Stimulated activated CD8-positive, alpha-beta memory T cell treated with anti-CD3 and anti-CD28 coated beads, Interleukin-4, amount 100 ng/mL, for 1 hour (primary cell): ENCODE measurements at places on chromosomes 16 and 17.

- DNase-seq: no peak
Measured at GRCh38 chr16:50354629-50355456, 13.9 kb downstream of the BRD7 start.

- DNase-seq: no peak
Measured at GRCh38 chr16:69691980-69692911, 34.1 kb downstream of the NQO1 start.

DNA sequence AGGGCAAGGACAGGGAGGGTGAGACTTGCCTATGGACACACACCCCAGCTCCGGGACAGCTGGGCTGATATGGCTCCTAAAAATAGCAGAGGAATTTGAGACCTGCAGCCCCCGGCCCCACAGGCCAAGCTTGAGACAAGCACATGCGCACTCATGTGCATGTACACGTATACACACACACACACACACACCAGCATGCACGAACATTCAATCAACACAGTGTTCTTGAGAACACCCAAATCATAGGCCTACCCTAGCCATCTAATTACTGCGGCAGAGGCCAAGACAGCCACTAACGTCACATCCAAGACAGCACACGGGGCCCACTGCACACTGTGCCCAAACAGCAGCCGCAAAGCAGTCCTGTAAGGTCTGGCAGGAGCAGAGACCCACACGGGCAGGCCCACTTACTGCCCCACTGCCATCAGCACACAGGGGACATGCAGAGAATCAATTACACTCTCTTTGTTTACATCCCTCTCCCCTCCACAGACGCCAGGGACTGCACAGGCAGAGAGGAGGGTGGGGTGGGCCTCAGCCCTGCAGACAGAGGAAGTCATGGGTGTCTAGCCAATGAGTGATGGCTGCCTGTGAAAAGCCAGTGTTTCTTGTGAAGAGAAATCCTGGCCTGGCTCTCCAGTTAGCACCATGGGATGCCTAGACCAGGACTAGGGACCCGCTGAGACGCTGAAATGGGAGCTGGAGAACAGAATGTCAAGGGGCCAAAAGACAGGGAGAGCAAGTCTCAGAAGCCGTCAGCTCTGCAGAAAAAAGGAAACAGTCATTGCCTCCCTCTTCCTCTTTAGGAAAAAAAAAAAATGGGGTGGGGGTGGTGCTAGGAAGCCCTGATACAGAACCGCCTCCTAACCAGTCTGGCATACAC, 39.3 kb downstream of the MYO18A start:
- DNase-seq: peak; percentile 42

DNA sequence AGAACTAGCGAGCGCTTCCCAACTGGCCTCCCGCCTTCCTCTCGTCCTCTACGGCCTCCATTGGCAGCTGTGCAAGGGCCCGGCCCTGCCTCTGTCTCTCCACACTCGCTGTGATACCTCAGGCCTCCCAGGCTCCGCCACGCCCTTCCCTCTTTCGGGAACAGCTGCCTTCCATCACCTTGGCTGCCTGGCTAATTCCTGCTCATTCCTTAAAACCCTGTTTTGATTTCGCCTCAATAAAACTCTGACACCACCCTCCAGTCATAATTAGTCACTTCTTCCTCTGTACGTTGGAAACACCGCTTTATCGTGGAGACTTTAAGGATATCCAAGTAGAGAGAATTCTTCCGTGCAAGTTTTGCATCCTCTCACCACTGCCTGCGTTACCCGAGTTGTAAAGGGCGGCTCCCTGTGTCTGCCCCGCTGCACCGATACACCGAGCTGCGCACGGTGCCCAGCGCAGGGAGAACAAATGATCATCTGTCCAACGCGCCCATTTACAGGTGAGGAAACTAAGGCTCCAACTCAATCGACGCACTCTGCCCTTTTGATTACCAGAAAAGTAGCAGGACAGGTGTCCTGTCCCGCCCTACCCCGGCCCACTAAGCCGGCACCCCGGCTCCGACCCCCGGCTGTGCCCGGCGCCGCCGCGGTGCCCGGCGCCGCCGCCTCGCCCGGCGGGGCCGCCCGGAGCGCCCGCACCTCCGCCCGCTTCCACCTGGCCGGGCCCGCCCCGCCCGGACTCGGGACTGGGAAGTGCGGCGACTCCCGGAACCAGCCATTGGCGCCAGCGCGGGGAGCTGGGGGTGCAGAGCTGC, 139.7 kb downstream of the SEC14L1 start:
- no peak for DNase-seq

DNA sequence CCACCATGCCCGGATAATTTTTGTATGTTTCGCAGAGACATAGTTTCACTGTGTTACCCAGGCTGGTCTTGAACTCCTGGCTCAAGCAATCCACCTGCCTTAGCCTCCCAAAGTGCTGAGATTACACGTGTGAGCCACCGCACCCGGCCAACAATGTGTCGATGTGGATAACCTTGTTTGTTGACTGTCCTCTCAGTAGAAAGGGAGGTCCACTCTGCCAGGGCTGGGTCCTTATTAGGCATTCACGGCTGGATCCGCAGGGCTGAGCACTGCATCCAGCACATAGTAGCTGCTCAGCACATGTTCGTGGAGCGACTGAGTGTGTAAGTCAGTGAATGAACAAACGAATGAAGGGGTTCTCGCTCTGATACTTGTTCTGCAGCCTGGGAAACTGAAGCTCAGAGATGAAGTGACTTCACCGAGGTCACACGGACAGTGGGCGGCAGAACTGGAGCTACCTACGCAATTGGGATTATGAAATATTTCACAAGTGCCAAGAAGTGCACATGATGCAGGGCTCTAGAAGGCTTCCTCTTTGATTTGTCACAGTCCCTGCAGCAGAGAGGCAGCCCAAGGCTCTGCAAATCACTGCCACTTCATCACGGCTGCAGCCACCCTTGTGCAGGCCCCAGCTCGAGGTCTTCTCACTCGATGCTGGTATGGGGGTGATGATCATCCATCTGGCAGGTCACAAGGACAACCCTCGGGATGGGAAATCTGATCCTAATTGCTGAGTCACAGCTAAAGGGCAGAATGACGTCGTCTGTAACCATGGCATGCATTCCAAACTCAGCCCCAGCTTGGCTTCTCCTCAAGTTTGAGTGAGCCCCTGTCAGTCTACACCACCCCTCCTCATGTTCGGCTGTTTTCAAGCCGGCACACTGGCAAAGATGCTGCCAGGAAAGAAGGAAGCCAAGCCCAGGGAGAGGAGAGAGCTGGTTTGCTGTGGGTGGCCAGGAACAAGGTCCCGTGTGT, 28.0 kb upstream of the SNN start:
- no peak for DNase-seq

GRCh38 chr17:34163646-34164045, 91.4 kb upstream of the CCL2 start:
- no peak for DNase-seq

- no peak for DNase-seq
Measured at GRCh38 chr16:34802848-34803599, 1343.6 kb downstream of the TP53TG3F start.

DNA sequence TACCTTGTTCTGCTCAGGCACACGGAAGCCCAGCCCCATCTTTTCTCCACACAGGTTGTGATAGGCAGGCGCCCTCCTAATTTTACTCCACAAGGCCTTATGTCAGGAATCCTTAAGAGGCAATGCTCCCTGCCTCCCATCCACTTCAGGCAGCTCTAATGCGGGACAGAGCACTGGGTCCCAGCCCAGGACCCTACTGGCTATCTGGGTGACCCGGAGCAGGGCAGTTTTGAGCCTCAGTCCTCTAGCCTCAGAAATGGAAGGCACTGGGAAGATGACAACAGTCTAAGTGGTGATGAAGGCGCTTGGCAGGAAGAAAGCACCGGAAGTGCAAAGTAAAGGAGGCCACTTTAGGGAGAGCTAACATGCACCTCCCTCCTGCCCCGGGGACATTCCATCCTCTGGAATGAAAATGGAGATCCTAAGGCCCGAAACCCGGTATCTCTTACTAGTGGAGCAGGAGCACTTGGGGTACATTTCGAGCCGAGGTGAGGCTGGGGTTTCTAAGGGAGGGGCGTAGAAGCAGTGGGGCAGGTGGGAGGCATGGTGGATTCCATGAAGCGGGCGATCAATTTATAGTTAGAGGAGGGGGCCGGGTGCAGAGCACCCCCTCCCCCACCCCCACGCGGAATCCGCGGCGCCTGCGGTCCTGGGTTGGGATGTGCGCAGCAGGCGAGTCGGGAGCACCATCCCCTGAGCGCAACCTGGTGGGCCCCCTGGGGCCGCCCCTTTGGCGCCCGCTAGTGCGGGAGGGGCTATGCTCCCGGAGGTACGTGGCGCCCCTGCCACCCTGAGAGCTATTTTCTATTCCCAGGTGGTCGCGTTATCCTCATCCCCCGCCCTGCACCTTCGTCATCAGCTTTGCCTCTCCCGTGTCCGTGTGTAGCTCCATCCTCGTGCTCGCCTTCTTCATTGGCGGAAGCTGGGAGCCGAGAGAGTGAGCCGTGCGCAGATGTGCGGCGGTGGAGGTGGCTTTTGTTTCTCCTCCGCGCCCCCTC, 4.9 kb downstream of the MT1F start:
- DNase-seq: no peak

DNA sequence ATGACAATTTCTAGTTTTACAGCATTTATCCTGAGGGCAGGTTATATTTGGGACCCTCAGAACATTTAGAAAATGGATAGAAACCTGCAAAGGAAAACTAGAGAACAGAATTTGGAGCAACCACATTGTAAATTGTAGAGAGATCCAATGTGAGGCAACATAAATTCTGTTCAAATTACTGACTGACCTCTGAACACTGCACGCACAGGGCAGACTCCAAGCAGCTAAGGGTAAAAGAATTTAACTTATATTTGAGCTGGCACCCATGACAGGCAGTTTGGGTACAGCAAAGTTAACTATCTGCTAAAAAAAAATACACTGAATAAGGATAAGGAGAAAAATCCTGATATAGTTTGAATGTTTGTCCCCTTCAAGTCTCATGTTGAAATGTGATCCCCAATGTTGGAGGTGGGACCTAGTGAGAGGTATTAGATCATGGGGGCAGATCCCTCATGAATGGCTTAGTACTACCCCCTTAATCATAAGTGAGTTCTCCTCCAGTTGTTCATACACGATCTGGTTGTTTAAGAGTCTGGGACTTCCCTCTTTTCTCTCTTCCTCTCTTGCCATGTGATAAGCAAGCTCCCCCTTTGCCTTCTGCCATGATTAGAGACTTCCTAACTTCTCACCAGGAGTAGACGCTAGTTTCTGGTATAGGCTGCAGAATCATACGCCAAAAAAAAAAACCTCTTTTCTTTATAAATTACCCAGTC, 75.7 kb downstream of the FBXL20 start:
- no peak for DNase-seq

DNA sequence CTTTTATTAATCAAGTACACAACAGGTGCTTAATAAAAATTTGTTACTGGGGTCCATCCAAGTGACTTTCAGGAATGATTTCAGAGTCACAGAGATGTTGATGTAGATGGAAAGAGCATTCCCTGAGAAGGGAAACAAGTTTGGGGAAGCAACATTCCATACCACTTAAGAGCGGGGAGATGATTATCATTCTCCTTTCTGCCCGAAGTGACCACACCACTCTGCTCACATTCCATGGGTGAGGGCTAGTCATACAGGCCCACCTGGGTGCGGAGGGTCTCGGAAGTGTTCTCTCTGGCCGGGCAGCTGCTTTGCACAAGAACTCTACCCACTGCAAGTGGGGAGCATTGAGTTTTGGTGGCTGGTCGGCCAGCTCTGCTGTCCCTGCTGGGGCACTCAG, 231.4 kb downstream of the SNX29 start:
- no peak for DNase-seq

- no peak for DNase-seq
Measured at GRCh38 chr16:85754413-85754812, 3.5 kb upstream of the C16orf74 start.
